ENCODE measurements at places on chromosomes 11 and 22.

- DNase-seq, result no peak
Observed at GRCh38 chr11:64880240-64881001, 2.0 kb upstream of the EHD1 start.

- no peak for DNase-seq
Observed at GRCh38 chr11:124745835-124746620, 6.0 kb downstream of the VSIG2 start.

GRCh38 chr11:33742249-33742851 lies 6.1 kb upstream of the CD59 start:
- no peak for DNase-seq

GRCh38 chr11:3049430-3050243 lies 7.6 kb downstream of the CARS1 start:
- DNase-seq, result peak; percentile 46

- no peak for DNase-seq
Observed at GRCh38 chr22:21000207-21000986, 1.5 kb downstream of the THAP7 start.

DNA sequence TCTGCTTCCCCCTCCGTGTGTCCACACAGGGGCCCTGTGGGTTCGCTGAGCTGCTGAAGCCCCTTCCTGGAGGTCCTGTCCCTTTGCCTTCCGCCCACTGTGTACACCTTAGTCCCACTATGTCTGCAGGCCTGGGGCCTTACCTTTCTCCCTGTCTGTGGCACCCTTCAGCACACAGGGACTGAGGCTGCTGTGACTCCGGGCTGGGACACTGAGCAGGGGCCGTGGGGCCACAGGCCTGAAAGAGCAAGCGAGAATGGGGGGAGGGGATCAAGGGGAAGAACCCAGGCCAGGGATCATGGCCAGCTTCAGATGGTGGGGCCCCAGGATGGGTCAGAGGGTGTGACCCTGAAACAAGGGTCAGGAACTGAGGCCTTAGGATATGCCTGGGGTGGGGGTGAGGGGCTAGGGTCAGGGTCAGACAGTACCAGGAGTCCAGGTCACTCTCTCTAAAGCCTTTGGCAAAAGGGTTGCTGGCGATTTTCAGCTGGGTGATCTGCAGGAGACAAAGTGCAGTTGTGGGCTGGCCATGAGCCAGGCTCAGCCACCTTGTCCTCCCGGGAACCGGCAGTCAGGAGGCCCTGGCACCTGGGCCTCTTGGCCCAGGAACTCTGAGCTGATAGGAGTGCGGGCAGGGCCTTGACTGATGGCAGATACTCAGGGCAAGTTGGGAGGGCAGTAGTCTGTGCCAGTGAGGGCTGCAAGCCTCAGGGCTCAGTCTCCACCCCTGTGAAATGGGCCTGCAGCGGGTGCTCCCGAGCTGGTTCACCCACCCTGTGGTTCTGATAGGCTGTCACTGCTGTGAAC lies 2.6 kb upstream of the NUDT8 start:
- no peak for DNase-seq

DNA sequence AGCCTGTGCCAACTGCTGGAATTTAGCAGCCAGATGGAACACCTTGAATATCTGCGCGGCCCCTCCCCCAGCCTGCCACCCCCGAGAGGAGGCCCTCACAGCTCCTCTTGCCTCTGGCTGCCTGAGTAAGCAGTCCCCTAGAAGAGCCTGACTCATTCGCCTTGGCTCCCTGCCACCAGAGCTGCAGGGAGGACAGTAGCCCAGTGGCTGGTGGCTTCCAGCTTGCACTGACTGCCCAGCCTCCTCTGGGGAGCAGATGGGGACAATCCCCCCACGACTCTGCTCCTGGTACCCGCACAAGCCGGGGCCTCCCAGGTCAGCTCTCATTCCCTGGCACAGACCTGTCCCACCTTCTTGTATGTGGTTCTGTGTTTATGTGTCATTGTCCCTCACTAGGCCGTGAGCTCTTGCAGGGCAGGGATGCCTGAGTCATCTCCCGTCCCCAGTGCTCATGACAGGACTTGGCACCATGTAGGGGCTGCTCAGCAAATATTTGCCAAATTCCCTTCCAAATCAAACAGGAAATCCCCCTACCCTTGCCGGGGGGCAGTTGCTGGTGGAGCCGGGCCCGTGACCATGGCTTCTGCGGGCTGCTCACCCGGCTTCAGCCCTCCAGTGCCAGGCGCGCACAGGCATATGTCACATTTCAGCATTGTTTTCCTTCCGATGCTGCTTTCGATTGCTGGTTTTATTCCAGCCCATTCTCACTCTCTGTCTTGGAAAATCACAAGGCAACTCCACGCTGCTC lies 43.6 kb downstream of the CACNG2 start:
- no peak for DNase-seq

DNA sequence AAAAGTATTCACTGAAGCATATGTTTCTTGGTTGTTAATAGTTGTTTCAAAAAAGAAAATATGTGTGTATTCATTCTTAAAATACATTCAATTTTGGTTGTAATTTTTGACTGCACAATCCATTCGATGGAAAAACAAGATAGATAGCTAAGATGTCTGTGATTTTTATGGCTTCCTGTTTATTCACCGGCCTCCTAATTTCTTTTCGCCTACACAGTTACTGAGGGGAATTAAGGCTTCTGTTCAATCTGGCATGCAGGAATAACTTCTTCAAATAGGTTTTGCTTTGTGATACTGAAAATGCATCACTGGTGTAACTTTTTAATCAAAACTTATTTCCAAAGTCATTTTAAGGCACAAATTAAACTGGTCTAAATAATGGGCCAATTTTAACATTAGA lies 290.8 kb upstream of the ARHGAP42 start:
- DNase-seq, result no peak

DNA sequence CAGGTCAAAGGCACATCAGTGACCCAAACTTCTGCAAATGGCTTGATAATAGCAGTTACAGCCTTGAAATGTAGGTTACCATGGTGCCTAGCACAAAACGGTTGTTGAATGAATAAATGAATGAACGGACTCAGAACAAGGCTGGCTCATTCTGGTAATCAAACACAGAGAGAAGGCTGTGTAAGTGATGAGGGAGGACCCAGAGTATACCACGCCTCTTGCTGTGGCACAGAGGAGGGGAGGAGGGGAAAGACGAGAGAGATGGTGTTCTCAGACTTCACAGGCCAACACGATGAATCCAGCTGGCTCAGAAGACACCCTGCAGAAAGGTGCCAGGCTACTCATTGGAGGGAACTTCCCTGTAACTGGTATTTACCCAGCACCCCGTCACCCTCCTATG lies 38.3 kb downstream of the PC start:
- no peak for DNase-seq

GRCh38 chr11:94909371-94909820 lies 64.0 kb downstream of the CWC15 start:
- no peak for DNase-seq

DNA sequence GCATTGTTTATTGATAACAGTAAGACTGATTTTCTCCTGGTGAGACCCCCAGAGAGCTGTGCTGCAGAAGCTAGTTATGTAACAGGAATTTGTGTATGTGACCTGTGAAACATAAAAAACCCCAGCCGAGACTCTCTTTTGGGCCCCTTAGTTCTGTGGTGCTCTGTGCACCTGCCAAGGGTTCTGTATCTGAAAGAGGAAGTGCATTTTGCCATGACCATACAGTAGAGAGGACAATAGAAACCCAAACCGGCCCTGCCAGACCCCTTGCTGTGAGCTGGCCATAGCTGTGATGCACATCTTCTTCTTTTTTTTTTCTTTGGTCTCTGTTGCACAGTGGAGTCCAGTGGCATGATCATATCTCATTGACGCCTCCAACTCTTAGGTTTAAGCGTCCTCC lies 31.4 kb upstream of the APOL5 start:
- no peak for DNase-seq

DNA sequence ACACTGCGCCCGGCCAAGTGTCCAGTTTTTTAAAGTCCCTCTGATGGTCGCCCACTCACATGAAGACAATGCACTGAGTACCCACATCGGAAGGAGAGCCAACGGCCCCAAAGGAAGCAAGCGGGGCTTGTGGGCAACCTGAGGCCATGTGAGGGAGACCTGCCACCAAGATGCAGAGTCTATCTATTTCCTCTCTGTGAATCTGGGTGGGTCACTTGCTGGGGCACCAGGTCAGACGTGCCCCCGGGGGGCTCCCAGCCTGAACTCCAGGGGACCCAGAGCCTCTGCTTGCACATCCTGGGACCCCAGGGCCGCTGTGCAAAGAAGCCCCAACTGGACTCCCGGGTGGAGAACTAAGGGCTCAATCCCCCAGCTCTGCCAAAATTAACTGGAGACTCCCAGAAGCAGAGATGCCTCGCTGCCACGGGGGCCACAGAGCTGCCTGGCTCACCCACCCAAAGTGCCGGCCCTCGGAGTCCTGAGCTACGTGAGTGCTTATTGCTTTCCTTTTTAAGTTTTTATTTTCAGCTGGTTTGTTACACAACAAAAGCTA lies 106.4 kb downstream of the BRD1 start:
- DNase-seq, result no peak

- DNase-seq, result no peak
Observed at GRCh38 chr11:43975629-43976028, 33.2 kb downstream of the C11orf96 start.

DNA sequence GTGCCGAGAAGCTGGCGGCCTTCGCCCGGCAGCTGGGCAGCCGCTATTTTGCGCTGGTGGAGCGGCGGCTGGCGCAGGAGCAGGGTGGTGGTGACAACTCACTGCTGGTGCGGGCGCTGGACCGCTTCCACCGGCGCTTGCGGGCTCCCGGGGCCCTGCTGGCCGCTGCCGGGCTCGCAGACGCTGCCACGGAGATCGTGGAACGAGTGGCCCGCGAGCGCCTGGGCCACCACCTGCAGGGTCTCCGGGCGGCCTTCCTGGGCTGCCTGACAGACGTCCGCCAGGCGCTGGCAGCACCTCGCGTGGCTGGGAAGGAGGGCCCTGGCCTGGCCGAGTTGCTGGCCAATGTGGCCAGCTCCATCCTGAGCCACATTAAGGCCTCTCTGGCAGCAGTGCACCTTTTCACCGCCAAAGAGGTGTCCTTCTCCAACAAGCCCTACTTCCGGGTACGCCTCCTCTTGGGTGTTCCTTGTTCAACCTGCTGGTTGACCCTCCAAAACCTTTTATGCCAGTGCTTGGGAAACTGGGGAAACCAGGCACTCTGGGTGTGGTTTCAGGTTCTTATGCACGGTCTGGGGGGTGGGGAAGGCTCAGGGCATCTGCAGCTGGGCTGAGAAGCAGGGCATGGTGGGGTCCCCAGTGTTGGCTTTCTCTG lies 3.1 kb upstream of the TM7SF2 start:
- no peak for DNase-seq

DNA sequence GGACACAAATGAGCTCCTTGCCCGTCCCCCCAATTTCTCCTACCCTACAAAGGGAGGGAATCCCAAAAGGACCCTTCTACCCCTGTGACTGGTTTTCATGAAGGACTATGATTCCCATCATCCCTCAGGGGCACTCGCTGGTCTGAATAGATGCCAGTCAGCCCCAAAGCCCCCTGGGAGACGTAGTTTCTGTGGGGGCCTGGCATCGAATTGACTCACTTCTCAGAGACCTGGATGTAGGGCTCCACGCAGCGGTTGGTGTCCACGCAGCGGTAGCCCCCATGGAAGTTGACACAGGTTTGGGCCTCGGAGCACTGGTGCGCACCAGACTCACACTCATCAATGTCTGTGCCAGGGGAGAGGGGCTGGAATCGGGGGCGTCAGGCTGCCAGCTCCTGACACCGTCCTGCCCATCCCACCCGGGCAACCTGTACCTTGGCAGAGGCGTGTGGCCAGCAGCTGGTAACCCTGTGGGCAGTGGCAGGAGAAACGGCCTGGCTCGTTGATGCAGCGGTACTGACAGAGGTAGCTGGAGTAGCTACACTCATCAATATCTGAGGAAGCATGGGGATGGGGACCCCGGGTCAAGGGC lies 4.4 kb downstream of the EFEMP2 start:
- no peak for DNase-seq

DNA sequence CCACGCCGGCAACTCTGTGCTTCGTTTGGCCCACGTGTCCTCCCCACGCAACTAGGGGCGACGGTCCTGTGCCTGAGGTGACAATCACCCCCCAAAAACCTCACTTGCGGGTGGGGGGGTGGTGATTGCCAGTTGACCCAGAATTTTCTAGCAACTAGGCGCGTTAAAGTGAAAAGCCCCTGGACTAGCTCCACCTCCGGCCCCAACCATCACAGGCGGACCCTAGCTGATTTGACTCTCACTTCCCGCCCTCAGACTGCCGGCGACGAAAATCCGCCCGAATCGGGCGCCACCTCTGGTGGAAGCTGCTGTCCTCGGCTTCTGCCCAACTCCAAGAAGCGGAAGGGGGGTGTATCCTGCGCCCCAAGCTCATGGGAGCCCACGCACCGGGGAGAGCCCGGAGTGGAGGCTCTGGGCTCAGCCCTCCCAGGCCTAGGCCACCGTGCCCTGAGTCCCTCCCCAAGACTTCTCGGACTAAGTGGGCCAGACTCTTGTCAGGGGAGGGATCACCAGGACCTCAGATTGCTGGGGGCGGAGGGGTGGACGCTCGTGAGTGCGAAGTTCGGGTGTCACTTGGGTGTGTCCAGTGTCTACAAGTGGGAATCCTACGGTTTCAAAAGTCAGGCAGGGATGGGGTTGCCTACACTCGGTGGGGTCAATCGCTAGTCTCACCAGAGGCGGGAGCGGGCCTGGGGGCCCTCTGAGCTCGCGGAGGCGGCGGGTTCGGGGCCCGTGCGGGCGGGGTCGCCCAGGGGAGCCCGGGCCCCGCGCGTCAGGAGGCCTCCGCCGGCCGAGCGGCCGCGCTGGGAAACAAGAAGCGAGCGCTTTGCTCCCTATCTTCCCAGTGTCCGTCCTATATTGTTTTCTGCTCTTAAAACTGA lies 12.3 kb downstream of the PAX6 start:
- DNase-seq, result no peak

- no peak for DNase-seq
Observed at GRCh38 chr11:45385844-45386243, 99.7 kb upstream of the SYT13 start.

DNA sequence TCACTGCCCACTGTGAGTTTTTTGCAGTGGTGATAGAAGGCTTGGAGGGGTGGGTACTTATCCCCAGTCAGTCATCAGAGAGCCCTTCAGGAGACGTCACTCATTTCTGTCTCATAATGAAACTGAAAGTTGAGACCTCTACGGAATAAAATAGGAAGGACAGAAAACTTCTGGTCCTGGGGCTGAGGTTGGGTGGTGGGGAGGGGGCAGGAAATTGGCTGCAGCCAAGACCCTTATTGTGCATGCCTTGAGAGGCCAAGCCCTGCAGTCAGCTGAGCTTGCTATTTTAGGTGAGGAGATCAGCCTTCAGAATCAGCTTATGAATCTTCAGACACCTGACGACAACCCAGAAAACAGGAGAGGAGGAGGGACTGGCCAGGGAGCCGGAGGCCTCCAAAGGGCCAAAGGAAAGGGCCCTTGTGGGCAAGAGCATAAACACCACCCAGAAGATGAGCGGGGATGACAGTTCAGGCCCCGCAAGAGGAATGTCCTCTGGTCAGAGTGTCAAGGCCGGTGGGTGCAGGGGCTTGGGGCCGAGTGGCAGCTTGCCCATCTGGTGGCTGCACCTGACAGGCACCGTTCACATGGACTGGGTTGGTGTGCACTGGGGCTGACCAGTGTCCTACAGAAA lies 17.9 kb upstream of the ADA2 start:
- DNase-seq, result no peak

GRCh38 chr11:44674809-44675208 lies 52.0 kb upstream of the TSPAN18 start:
- no peak for DNase-seq
